ENCODE measurements at places on chromosomes 7 and 10. TPM values are rescaled to one million over a fixed set of nuclear protein-coding genes. Genes with fewer than 3 reads are reported as not detected.

The TFR2 gene
- total RNA-seq, result 0.80 TPM

DNA sequence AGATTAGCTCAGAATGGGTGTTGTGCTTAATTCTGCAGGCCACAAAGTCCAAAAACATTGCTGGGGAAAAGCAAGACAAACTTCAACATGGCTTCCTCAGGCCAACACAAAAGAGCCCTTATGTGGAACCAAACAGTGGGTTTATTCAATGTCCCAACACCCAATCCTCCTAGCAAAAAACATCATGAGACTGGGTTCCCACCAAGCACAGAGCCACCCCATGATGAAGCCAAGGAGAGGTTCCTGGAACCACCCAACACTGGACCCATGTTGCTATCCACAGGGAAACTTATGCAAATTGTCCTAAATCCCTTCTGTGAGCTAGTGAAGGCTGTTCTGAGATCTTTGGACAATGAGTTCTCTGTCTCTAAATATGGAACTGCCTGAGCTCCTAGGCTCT is 24.0 kb downstream of the SLC25A13 start:
- no peak for DNase-seq

The FAM237B gene
- total RNA-seq, result not detected

GRCh38 chr10:47245731-47246350 is 54.2 kb upstream of the GDF10 start:
- no peak for DNase-seq

The MRLN gene
- total RNA-seq, result 0.47 TPM

- DNase-seq, result no peak
Observed at GRCh38 chr7:65974876-65975275, 7.1 kb downstream of the GUSB start.

The PARD3 gene
- 23.5 TPM for total RNA-seq

- no peak for DNase-seq
Observed at GRCh38 chr7:47352394-47352968, 229.4 kb downstream of the TNS3 start.

The CLDN3 gene
- 6.0 TPM for total RNA-seq

GRCh38 chr10:110455446-110455845 is 42.3 kb upstream of the DUSP5 start:
- DNase-seq, result no peak

DNA sequence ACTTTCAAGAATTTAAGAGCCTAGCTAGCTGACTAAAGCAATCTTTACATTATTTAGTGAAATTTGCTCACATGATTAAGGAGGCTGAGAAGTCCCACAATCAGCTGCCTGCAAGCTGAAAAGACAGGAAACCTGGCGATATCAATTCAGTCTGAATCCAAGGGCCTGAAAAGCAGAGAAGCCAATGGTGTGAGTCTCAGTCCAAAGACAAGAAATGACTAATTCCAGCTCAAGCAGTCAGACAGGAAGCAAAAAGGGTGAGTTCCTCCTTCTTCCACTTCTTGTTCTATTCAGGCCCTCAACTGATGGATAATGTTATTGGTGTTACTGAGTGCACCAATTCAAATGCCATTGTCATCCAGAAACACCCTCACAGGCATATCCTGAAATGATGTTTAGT is 1231.6 kb upstream of the CELF2 start:
- DNase-seq, result no peak

DNA sequence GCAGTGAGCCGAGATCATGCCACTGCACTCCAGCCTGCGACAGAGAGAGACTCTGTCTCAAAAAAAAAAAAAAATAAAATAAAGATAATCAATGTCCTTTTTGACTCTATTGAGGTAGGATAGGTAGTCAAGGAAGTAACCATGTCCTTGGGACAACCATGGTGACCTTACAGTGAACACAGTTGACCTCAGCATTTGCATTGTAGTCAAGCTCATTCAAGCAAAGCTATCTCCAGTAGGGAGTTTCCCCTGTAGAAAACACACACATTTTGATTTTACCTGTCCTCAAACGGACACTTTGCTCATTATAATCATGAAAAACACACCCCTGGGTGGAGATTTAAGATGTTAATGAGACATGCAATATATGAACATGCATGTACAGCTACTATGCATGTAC is 171.7 kb downstream of the KIF20B start:
- DNase-seq, result no peak

- DNase-seq, result peak; percentile 8
Observed at GRCh38 chr7:21898265-21898930, 47.3 kb downstream of the CDCA7L start.

- no peak for DNase-seq
Observed at GRCh38 chr7:50806143-50806542, 23.4 kb upstream of the GRB10 start.

The LHPP gene
- 6.3 TPM for total RNA-seq

Data from thymus (tissue), 14 donors.